ENCODE measurements at places on chromosomes 2 and 18.
A peak's percentile ranks its signal among the peaks of the same experiment; 100 is the strongest.

DNA sequence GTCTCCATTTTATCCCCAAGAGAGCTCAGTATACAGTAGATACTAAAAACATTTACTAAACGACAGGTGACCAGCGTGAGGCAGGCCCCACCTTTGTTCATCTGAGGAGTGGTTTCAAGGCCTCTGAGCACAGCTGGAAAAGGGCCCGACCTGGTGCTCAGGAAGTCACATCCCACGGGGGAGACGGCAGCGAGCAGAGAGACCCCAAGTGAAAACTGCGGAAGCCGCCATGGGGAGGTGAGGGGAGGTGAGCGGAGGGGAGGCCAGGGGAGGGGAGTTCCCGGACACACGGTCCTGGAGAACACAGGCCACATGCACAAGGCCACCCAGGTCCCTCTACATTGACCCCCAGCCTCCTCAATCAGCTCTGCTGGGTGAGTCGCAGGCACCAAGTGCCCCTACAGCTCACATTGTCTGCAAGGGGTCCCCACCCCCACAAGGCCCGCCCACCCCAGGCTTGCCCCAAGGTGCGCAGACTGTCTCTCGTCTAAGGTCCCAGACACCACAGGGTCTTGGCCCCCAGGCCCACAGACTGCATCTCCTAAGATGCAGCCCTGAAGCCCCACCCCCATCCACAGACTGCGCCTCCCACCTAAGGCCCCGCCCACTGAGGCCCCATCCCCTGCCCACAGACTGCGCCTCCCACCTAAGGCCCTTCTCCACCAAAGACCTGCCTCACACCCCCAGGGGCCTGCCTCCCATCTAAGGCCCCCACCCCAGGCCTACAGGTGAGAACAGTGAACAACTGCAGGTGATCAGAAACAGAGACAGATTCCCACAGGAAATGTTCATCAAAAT, 19.1 kb downstream of the PARD6G start:
- DNase-seq = no peak

GRCh38 chr2:162074928-162075688, 1.1 kb upstream of the DPP4 start:
- DNase-seq = no peak

GRCh38 chr2:174593574-174594203, 3.9 kb downstream of the WIPF1 start:
- no peak for DNase-seq

DNA sequence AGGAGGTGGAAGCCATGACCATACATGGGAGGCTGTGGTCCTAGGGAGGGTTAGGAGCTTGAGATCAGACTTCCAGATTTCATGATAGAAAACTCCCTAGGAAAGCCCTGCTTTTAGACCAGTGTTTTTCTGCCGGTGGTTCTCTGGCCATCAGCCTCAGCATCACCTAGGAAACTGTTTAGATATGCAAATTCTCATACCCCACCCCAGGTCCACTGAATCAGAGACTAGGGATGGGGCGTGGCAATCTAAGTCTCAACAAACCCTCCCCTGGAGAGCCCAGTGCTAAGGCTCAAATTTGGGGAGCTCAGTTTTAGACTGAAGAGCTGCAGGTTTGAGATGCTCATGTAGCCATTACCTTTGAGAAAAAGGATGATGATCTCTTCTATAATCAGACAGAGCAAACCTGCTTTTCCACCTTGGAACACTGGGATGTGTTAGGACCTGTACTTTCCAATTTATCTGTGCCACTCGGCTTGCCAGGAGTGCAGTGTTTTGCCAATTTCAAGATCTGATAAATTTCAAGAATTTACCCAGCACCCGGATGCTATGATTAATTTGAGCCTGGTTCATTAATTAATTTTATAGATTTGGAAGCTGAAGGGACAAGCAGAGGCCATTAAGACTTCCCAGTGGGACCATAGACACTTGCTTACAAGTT, 31.5 kb upstream of the LYPD6B start:
- DNase-seq = no peak

- DNase-seq = no peak
Observed at GRCh38 chr2:230457073-230457768, 41.2 kb downstream of the SP100 start.

DNA sequence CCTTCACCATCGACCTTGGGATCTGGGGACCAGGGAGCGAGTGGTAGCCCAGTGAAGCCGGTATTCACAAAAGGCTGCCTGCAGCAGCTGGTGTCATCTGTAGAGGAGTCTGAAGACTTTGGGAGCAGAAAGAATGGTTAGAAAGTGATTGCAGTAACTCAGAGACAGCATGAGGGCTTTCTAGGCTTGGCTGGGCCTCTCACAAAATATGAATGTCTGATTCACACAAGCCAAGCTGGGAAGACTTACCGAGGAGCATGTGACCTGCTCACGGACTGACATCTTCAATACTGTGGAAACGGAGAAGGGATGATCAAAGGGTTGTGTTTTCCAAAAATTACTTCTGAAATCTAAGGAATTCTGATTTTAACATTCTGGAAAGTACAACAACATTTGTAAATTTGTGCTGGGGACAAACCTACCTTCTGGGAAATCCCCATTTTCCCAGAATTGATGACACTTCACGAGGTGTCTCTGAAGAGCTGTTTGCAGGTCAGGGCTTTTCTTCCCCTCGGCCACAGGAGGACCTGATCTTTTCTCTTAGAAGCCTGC, 111.7 kb downstream of the ACOXL start:
- DNase-seq = no peak

- no peak for DNase-seq
Observed at GRCh38 chr2:52918551-52918950, 849.1 kb upstream of the CHAC2 start.

DNA sequence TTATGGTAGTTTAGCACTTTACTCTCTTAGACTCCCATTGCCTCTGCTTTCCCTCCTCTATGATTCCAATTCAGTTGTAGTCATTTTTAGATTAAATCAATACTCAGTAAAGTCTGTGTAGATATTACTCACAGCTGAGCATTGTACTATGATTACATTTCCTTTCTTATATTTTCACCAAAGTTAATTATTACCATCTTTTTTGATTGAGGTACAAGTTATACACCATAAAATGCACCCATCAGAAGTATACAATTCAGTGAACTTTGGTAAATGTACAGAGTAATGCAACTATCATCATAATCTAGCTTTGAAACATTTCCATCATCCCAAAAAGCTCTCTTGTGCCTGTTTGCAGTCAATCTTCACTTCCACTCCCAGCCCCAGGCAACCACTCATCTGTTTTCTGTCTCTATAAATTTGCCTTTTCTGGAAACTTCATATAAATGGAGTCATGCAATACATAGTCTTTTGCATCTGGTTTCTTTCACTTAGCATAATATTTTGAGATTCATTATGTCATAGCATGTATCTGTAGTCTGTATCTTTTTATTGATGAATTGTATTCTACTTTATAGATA, 30.2 kb upstream of the ETAA1 start:
- no peak for DNase-seq

- no peak for DNase-seq
Observed at GRCh38 chr2:72157871-72158771, 10.5 kb upstream of the CYP26B1 start.

- no peak for DNase-seq
Observed at GRCh38 chr2:109409321-109410038, 204.3 kb downstream of the SEPTIN10 start.

DNA sequence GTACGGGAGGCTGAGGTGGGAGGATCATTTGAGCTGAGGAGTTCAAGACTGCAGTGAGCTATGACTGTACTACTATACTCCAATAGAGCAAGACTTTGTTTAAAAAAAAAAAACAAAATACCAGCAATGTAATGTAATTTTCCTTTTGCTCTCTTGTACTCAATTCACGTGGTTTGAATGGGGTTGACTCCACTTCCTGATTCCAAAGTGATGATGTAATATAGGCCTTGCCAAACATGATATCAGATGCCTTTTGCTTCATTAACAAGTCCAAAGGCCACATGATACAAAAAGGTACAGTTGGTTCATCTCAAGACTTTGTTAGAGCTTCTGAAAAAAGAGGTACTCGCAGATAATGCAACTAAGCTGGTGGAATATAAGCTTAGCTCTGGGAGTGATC, 321.8 kb downstream of the ZEB2 start:
- DNase-seq = peak; percentile 12

DNA sequence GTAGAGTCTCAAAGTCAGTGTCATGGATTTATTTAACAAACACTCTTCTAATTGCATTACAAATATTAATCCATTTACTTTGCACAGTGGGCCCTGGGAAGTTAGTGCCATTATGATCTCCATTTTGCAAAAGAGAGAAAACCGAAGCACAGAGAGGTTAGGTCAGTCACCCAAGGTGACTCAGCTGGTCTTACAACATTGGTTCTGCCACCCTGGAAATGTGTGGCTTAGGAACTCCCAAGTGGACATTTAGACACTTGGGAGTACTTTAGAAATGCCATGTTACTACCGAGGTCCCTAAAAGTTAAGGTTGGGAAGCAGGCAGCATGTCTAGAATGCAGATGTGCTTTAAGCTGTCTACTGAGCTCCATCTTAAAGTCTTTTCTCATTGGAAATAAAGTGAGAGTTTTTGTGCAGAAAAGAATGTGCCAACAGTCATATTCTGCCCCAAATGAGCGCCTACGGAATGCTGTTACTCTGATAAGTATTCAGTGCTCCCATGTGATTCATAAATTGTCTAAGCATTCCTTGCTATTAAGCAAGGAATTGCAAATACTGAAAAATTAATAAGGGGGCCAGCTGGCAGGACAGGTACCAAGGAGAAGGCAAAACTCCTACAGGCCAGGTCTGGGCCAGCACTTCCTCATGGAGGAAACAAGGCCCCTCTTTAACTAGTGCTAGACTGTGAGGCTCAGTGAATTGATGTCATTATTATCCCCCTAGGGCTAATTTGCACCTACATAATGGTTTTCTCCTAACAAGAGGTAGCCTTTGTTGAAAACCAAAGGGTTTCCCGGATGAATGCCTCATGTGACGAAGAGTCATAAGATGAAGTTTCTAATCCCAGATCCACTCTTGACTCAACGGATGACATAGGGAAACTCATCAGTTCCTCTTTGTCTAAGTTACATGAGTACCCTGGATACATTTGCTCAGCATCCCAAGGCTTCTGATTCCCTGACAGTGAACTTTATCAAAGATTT, 16.3 kb downstream of the NRP2 start:
- DNase-seq = no peak

DNA sequence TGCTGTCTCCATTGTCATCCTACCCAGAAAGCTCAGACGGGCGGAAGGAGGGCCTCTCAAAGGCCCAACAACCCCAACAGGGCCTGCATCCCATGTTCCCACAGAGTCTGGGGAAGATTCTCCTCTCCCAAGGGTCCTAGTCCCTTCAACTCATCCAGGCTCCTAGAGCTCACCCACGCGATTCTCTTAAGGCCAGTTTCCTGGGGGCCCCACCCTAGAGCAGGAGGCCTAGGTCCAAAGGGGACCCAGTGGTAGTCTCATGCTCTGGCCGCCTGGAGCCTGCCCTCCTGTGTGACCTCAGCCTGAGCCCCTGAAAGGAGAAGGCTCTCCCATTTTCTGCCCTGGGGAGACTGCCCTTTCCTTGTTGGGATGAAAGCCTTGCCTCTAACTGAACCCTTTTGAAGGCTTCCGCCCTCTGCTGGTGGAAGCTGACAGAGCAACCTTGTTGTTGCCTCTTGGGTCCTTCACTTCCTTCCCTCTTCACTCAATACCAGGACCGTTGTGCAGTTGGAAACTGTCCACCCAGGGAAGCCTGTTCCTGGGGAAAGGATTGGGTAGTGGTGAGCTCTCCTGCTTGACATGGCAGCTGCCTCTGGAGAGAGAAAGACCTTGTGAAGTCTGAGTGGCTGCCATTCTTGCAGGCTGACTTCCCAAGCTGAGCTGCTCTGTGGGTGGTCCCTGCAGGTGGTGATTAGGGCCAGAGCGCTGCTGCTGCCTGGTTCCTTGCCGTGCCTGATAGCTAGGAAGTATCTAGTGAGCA, 86.0 kb upstream of the ALPP start:
- DNase-seq = no peak

- no peak for DNase-seq
Observed at GRCh38 chr2:116582850-116583249, 1231.6 kb upstream of the DDX18 start.

- no peak for DNase-seq
Observed at GRCh38 chr2:70895998-70896764, 39.5 kb upstream of the ATP6V1B1 start.

DNA sequence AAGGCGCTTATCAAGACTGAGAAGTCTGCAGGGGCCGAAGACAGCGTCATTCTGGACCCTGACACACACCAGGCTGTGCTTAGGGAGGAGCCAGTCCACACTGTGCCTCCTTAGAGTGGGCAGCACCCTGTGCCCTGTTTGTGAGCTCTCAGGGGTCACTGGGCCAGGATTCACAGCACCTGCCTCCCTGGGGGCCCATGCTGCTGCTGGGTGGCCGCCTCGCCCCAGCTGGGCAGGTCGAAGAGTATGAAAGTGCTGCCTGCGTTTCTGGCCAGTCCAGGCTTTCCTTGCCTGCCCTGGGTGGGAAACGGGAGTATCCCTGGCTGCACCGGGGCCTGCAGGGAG, 15.4 kb upstream of the GPR55 start:
- DNase-seq = no peak

GRCh38 chr2:209441541-209441940, 17.7 kb downstream of the MAP2 start:
- DNase-seq = no peak

DNA sequence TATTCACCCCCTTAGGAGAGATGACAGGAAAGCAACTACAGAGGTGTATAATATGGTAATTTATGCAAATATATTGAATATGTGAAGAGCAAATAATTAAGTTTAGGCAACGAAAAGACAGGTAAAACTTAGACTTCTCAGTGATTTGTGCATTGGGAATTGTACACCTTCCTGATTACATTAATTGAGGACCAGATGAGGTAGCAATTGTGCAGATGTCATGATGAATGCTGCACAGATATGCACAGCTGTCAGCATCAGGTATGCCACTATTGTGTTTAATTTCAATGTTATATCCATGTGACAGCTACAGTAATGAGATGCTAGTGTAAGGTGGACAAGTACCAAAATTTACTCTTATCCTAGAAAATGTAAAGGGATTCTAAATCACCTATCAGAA, 267.2 kb upstream of the FSIP2 start:
- DNase-seq = no peak

- no peak for DNase-seq
Observed at GRCh38 chr2:160174322-160174721, 25.8 kb downstream of the ITGB6 start.

DNA sequence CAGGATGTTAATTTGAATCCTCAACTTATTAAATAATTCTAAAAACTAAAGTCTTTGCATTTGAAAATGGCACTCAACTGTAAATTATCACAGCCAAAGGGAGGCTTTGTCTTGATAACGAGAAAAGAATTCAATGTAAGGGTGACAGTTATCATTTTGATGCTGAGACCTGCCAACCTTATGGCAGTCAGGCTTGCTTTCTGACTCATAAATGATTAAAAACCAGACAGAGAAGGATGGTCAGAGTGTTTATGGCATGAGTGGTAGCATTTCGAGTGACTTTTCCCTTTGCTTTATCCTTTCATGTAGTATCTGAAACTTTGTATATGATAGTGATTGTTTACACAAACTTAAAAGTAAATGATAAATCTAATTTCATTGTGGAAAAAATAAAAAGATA, 53.9 kb upstream of the EPC2 start:
- no peak for DNase-seq

GRCh38 chr2:12716032-12716281, 779 bp upstream of the TRIB2 start:
- peak; percentile 46 for DNase-seq

- no peak for DNase-seq
Observed at GRCh38 chr2:186575856-186576255, 14.0 kb upstream of the ITGAV start.

Data from LoVo (cell line).